Natural killer cell treated with Interleukin-12 subunit alpha and Interleukin-12 subunit beta and Interleukin-15 and Interleukin-18, amount 100 ng/mL, for 72 hours (primary cell): ENCODE measurements at places on chromosomes 12 and 14.
A peak's percentile ranks its signal among the peaks of the same experiment; 100 is the strongest.

DNA sequence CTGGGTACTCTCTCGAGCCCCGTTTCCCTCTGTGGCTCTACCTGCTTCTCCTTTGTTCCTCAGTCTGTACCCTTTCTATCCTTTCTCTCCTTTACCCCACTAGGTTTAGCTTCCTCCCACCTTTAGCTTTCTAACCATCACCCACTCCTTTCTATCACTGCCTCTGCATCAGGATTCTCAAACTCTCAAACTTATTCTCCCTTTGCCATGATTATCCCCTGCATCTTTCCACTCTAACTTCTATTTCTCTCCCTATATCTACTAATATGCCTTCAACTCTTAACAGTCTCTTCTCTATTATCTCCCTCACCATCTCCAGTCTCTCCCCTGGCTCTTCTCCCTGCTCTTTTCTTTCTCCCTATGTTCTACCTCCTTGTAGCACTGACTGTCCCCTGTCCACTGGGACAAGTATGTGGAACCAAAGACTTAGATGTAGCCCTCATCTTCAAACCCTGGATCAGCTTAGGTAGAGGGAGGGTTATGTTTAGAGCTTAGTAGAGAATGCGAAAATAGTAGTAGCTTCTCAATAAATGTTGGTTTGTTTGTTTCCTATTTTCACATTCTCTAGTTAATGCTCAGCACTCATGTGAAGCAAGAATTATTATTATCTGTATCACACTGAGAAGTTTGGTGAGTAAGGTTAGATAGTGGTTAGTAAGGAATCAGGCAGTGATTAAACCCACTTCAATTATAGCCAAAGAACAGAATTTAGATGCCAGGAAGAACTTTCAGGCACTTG is 3.4 kb downstream of the GDF11 start:
- DNase-seq = no peak

DNA sequence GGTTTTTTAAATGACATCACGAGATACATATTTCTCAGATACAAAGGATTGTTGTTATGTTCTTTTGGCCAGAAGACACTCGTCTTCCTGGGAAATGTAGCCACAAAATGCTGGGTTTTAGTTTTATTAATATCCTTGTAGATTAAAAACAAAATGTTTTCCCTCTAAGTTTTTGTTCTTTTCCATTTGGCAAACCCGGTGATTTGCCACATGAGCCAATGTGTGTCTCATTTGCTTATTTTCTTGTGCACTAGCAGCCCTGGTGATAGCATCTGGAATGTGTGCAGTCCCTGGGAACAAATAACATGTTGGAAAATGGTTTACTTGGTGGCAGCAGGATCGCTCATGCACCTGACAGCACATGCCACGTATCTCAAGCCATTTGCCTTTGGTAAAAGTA is 61.0 kb downstream of the HMGA2 start:
- no peak for DNase-seq

DNA sequence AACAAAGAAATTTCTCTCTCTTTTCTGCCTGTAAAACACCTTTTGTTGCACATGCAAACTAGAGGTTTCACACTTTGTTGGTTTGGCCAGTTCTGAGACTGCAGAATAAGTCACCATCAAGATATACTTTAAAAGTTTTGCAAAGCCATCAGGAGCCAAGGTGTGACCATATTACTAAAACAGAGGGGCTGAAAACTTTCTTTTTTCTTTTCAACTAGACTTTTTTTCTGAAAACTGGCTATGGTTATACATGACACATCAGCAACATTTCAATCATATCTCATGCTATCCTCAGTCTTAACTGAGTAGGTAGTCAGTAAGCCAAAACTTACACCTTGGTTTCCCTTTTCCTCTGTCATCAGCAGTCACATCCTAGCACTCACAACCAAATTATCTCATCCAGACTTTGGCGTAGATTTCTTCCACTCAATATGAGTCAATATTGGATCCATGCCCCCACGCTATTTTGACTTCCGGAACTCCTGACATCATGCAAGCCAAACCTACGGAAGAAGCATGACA is 4.1 kb upstream of the IFNG start:
- peak; percentile 84 for DNase-seq

GRCh38 chr14:29007990-29008389 is 241.4 kb downstream of the FOXG1 start:
- no peak for DNase-seq

DNA sequence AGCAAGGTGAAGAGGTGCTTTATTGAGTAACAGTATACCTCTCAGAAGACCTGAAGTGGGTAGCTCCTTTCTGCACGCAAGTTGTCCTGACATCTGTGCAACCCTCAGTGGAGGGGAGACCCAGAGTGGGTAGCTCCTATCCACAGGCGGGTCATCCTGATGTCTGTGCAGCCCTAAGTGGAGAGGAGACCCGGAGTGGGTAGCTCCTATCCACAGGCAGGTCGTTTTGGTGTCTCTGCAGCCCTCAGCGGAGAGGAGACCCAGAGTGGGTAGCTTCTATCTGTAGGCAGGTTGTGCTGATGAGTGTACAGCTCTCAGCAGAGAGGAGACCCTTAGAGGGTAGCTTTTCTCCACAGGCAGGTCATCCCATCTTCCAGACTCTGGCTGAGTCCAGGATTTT is 45.1 kb upstream of the PRPF39 start:
- no peak for DNase-seq

DNA sequence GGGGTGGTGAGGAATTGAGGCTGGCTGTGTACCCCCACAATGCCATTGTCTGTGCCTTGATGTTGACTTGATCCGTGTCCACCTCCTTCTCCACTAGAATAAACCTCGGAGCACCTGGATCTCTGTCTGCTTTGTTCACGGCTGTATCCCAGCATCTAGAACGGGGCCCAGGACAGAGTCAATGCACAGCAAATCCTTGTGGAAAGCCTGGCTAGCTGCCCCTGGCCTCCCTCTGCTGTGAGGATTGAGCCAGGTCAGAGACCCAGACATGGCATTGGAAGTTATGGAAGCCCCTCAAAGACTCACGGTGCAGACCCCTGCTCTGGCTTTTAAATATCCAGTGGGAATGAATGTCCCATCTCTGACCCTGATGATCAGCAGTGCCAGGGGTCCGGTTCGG is 109.2 kb downstream of the SCARB1 start:
- no peak for DNase-seq

GRCh38 chr14:103108749-103109207 is 14.3 kb downstream of the EXOC3L4 start:
- DNase-seq = peak; percentile 75

GRCh38 chr12:2338991-2339431 is 286.2 kb downstream of the CACNA1C start:
- no peak for DNase-seq

DNA sequence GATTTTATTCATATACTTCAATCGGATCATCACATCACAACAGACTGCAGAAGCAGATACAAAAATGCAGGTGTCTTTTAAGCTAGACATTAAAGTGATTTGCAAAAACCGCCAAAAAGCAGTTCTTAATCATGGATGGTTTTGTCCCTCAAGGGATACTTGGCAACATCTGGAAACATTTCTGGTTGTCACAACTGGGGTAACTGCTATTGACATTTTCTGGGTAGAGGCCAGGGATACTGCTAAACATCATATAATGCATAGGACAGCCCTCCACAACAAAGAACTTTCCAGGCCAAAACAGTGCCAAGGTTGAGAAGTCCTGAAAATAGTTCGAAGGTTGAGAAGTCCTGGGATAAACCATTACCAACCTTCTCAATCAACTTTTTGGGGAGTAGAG is 101.8 kb upstream of the BBS10 start:
- DNase-seq = no peak

DNA sequence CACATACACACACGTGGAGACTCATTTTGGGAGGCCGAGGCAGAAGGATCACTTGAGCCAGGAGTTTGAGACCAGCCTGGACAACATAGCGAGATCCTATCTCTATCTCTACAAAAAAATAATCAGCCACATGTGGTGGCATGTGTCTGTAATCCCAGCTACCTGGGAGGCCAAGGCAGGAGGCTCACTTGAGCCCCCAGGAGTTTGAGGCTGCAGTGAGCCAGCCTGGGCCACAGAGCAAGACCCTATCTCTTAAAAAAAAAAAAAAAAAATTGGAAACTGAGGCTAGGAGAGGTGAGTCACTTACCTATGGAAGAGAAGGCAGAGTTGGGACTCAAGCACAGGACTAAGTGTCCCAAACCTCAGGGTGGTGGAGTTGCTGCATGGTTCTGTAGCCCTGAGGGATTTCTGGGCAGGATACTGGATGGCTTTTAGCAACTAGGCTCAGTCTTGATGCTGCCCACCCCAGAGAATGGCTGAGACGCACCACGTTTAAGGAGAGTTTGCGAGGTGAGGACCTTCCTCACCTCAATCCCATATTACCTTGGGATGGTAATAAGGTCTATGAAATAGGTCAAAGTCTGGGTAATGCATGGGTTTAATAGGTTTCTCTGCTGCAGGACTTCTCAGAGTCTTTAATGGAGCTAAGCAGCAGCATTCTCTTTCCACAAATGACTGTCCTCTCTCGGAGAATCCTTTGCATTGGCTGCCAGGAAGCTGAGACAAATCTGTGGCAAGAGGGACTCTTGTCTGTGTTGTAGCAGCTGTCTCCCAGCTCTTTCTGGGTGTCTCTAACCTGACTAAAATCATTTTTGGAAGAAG is 35.6 kb downstream of the SH2B3 start:
- no peak for DNase-seq

DNA sequence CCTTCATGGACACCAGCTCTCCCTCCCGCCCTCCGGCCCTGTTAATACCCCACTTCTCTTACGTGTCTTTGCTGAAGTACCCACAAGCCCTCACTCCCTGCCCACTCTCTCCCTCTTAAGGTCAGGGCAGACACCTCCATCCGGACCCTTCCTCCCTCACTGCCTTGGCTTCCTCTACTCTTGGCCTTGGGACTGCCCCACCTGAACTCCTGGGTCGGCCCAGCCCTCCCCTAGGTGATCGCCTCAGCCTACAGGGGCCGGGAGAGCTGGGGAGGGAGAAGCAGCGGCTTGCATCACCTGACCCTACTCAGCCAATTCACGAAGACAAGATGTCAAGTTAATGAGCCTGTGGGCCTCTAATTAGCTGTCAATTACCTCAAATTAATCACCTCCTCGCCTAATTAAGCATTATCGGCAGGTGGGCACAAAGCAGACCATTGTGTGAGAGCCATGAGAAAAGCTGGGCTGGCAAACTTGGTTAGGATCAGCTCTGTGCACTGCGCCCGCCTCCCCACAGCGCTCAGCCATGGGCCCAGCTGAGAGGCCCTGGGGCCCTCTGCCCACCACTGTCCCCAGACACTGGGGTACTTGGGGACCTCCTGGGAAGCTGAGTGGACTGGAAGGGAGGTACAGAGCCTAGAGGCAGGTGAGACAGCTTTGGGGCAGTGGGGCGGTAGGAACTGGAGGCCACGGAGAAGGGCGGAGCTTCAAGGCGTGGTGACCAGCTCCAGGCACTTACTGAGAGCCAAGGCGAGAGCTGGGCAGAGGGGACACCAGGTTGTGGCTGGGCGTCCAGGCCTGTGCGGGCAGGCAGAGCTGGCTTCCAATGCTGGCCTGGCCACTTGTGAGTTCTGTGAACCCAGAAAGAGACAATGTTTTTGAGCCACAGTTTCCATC is 25.1 kb upstream of the VSX2 start:
- no peak for DNase-seq

GRCh38 chr14:71729596-71729995 is 202.6 kb upstream of the RGS6 start:
- DNase-seq = no peak

DNA sequence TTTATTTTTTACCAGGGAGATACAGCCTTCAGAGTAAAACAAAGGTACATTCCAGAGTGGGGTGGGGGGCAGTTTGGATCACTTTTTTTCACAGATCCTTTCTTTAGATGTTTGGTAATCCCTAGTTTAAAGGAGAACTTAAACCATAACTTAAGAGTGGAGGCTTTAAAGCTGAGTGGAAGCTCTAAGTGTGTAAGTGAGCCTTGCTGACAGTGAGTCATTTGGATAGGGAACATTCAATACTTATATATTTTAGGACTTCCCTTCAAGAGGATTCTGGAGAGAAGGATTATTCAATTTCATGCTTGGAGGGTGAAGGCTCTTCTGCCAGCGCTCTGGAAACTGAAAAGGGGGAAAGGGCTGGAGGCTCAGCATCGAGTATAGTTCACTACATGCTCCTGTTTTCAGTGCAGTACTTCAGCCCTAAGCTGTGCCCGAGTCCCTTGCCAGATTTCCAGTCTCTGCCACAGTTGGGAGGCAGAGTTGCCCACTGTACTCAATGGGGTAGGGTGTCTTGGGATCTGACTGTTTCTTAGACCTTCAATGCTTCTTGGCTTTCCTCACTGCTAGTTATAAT is 8.4 kb downstream of the PRKAG1 start:
- DNase-seq = no peak

DNA sequence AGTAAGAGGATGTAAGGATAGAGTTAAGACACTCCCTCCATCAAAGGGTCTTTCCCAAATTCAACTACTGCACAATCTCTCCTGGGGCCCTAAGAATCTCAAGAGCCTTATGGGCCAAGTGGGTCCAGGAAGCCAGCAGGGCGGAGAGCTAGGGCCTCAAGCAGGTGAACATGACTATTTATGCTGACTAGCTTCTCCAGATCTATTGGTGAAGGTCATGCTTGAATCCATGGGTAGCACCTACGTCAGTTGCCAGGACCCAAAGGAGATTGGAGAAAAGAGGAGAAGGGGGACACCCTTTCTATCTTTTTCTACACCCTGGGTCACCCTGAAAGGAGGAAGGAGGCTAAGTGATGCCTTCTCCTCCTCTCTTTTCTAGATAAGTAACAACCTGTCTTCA is 534.2 kb upstream of the MIS18BP1 start:
- DNase-seq = no peak

DNA sequence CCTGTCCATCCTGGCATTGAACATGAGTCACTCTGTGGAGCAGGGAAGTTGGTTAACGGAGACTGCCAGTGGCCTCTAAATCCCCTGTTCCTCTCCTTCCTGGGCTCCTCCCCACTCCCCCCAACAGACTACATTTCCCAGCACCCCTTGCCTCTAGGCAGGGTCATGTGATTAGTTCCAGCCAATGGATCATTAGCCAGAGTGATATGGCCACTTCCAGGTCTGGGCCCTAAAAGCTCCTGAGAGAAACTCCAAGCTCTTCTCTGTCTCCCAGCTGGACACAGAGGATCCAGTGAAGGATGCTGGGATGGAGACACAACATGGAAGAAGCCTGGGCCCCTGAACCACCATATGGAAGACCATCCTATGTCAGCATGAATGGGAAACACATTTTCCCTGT is 54.4 kb upstream of the RFLNA start:
- DNase-seq = no peak

DNA sequence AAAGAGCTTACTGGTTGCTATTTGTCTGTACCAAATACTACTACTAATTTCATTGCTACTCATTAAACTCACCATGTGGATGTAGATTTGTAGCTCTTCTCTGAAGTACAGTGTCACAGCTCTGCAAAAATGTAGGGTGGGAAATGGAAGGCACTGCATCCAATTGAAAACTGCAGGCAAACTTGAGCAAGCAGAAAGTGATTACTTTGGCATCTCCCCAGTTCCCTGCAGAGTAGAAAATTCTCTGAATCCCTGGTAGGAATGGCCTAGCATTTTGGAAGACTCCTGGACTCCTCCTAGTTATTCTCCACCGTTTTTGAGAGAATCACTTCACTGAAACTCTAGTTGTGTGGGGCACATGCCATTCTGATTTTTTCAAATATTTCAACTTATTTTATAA is 239.1 kb downstream of the DIO2 start:
- DNase-seq = no peak
